ENCODE measurements at places on chromosomes 16 and 17.
A peak's percentile ranks its signal among the peaks of the same experiment; 100 is the strongest.

GRCh38 chr17:54626146-54626703 is 274.4 kb upstream of the TOM1L1 start:
- no peak for DNase-seq

GRCh38 chr17:80659651-80660050 is 115.0 kb downstream of the RPTOR start:
- no peak for DNase-seq

DNA sequence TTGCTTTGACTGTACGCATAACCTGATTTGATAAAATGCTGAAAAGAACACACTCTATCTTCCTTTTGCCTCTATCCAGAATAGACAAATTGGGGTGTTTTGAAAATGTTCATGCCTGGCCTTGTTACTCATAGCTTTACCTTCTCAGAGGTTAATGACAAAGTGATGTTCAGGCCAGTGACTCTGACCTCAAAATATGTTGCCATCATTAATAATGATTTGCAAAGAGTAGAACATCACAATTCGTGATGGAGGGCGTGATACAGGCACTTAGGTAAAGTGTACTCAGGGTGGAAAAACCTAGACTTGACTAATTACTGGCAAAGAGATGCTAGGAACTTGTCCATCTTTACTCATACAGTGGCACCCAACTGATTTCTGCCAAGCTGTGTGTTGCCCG is 656.6 kb upstream of the SOX9 start:
- no peak for DNase-seq

DNA sequence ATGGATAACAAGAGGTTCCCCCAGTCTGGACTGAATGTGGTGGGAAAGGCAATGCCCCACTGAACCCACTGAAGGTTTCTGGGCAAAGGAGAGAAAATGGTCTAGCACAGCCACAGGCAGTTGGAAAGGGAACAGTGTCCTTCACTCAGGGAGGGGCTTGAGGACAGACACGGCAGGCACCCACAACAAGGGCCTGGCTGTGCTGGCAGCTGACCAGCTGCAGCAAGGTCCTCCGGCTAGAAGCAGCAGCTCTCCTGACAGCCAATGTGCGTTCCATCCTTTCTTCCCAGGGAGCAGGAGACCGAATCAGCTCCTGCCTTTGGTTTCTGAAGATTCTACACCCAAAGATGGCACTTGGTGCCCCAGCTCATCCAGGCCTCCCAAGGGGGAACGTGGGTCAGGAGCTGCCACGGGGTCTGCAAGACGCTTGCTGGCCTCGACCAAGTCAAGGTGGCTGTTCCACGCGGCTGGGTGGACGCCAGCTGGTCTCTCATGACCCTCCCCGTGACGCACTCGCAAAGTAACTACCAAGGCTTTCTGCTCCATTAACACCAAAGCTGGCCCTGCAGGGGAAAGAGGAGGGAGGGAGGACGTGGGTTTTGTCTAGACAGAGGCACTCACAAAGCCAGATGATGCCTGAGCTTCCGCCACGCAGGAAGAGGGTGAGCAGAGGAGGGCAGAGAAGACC is 11.1 kb downstream of the ABR start:
- no peak for DNase-seq

DNA sequence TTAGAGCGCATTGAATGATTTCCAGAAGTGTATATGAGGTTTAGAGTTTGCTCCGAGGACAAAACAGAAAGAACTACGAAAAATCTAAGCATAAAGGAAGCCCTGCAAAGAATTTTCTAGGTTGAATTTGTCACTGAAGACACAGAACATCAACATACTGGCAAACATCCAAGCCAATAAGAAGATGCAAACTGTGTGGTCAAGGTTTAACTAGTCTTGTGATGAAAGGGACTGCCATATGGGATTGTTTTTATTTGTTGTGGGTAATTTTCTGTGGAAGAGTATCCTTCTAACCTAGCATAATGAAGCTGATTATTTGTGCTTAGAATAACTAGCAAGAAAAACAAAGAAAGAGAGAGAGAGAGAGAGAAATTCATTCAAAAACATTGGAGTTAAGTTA is 492.0 kb upstream of the ERCC4 start:
- no peak for DNase-seq

DNA sequence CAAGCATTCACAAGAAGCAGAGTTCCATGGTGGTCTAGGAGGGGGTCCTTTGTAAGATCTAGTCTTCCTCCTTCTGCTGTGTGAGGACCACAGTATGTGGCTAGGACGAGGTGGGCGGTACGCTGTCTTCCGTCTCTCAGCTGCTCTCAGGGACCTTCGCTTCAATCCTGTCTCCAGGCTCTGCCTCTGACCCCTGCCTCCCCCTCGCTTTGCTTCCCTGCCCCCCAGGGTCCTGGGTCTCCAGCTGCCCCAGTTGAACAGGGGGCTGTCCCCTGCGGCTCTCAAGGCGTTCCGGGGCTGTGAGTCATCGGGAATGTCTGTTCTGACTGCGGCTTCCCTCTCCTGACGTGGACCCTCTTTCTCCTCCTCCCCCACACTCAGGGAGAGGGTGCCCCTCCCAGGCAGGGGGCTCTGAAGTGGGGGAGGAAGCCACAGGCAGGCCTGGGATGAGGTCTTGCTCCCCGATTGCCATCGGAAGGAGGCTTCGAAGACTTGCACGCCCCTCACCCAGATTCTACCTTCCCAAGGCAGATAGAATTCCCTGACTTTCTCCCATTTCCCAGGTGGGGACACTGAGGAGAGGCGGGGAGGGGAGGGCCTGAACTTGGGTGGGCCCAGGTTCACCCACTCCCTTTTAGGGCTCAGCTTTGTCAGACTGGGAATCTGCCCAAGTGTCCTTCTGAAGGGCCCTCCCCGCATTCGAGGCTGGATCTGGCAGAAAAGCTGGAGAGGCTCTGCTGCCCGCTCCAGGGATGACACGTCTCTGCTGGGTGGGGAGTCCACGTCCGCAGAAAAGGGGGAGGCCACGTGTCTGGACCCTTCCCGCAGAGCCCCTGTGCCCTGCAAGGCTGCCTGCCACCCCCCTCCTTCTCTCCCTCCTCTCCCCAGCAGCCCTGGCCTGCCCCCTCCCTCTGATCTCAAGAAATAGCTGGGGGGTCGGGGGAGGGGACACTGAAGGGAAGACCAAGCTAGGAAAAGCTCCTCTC is 9.1 kb upstream of the COL1A1 start:
- DNase-seq, result no peak

DNA sequence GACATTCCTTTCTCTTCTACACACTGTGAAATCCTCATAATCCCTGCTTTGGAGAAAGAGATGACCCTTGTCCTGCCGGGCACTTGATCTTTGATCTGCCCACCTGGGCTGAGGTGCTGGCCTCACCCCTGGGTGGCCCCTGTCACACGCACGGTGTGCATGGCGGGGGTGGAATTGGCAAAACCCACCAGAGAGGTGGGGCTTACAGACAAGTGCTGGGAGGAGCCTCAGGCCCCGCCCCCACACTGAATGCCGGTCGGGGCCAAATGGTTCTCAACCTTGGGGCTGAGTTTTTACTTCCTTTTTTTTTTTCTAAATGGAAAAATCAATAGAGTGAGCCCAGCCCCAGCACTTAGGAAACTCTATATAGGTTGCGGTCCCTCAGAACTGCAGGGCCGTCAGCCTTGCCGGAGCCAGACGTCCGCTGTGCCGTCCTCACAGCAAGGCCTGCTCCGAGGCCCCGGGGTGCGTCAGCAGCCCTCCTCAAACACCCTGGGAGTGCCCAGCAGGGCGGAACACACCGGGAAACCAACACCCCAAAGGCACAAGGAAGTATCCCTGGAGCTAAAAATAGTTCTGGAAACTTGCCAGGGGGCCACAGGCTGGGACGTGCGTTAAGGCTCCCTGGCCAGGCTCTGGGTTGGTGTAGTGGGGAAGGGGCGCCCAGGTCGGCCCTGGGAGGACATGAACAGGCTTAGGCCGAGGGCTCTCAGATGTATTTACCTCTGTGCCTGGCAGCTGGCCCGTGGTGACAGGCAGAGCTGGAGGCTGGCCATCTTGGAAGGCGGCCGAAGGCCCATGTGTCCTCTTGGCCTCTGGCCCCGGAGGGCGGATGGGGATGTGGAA is 11.0 kb downstream of the GPRC5C start:
- no peak for DNase-seq

GRCh38 chr16:81121474-81121990 is 25.3 kb upstream of the GCSH start:
- no peak for DNase-seq

- DNase-seq, result no peak
These were observed 36.0 kb downstream of the NTN1 start for GRCh38 chr17:9057310-9057709.

DNA sequence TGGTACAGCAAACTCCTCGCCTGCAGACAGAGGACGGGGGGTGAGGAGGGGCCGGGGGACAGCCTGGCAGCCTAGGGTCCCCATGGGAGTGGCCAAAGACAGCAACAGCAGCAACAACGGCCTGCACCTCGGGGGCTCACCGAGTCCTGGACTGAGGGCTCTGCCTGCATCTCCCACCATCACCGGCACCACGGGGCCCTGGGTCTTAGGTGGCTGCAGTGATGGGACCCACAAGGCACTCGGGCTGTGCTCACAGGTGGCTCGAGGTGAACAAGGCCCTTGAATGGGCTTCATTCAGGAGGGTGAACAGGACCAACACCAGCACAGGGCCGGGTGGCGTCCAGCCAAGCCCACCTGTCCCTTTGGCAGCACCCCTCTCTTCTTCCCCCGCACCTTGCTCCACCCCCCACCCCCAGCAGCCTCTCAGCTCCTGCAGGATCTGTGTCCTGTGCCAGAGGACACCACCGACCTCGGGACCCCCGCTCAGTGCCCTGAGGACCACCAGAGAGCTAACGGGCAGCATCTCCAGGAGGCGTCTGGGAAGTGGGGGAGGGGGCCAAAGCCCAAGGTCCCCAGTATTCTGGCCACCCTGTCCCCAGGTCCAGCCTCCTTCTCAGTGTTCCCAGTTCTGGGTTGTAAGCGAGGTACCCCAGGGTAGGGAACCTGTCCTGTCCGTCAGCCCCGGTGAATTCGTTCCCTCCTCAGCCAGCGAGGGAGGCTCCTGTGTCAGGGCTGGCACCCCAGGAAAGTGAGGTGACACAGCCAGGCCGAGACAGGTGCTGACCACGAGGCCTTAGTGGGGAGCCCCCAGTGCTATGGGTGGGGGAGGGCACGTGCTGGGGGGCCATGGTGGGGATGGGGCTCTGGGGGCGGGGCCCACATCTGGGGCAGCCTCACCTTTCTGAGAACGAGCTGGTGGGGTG is 94.3 kb downstream of the TBC1D16 start:
- DNase-seq, result no peak

DNA sequence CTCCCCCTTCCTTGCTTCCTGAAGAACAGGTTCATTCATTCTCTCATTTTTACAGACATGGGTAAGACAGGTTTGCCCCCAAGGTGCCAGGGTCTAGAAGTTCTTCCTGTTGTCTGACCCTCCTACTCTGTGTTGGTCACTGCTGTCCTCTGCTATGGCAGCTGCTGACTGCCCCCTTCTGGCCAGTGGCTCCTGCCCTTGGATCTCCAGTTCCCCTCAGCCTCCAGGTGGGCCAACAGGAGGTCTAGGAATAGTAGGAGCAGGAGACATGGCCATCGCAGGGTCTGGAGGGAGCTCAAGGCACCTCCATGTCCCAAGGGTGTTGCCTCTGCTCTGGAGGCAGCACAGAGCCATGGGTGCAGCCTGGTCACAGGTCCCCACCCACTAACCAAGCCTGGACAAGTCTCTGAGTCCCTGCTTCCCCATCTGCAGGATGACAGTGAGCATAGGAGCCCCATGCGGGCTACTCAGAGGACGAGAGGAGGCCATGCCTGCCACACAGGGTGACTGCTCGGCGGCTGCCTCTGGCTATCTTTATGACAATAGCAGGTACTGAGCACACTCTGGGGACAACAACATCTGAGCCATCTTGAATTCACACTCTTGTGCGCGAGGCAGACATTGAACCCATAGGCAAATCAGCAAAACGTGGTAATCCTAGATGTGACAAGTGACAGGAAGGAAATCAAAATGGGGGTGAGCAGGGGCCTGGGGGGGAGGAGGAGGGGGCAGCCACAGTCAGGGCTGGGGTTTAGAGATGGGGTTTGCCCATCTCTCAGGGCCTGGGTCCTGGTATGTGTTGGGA is 27.0 kb upstream of the NXPH3 start:
- no peak for DNase-seq

DNA sequence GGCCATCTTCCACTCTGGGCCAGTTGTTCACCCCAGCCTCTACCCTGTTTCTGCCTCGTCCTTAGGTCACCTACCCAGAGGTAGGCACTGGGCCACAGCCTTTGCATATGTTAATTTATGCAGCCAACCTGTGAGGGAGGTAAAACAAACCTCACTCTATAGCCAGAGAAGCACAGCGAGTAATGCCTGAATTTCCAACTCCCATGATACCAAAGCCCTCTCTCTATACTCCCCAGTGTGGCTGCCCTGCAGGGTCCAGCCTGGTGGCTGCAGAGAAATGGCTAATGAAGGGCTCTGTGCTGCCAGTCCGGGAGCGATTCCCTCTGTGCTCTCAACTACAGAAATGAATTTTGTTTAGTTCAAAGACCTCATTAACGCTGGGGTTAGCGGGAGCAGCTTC is 397.0 kb upstream of the CCL2 start:
- DNase-seq, result no peak

- DNase-seq, result peak; percentile 31
These were observed 486 bp downstream of the PIGS start for GRCh38 chr17:28570716-28571360.

DNA sequence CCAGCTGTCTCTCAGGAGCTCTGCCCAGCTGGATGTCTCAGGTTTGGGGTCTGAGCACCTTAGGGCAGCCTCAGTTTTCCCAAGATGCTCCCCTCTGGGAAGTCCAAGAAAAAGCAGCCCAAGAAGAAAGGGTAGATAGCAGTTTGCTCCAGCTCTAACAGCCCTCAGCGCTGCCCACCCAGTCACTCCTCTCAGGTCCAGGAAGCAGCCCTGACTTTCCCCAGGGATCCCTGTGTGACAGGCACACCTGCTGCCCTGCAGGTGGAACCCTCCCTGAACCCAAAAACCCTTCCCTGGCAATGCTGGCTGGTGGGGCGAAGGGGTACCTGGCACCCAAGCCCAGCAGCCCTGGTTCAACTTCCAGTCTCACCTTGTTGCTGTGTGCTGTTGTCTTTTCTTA is 48.1 kb downstream of the BEAN1 start:
- DNase-seq, result no peak

DNA sequence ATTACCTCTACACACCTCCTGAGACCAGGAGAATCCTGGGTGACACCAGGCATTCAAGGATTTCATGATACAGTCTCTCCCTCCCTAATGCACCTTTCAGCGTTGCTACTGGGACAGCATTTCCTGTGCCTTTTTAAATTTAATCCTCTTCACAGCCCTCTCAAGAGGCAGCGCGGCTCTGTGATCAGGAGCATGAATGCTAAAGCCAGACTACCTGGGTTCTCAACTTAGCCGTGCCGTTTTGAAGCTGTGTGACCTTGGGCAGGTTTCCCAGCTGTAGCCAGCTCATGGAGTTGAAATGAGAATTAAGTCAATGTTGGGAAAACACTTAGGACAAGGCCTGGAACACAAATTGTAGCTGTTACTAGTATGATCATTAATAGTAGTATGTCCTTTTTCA is 191.8 kb downstream of the XYLT1 start:
- DNase-seq, result no peak

All from activated CD4-positive, alpha-beta T cell treated with anti-CD3 and anti-CD28 coated beads for 1 hour (primary cell).